ENCODE measurements at places on chromosomes 4 and X. TPM values are rescaled to one million over a fixed set of nuclear protein-coding genes. Genes with fewer than 3 reads are reported as not detected.

Gene SCML2
- total RNA-seq: 1.7 TPM

Gene F8A1
- total RNA-seq: 8.3 TPM

Gene FGFBP1
- total RNA-seq: not detected

Gene DMRTC1B
- total RNA-seq: not detected

Gene SPINK2
- total RNA-seq: not detected

Gene FATE1
- not detected for total RNA-seq

Gene SPATA4
- 0.15 TPM for total RNA-seq

Gene CT47A7
- total RNA-seq: not detected

Gene GATA1
- not detected for total RNA-seq

Gene EGF
- 1.0 TPM for total RNA-seq

Gene PABPC1L2A
- total RNA-seq: not detected

Gene CHRDL1
- total RNA-seq: 0.99 TPM

Gene S100P
- total RNA-seq: not detected
